ENCODE measurements at places on chromosomes 1 and 21. TPM values are rescaled to one million over a fixed set of nuclear protein-coding genes. Genes with fewer than 3 reads are reported as not detected.

Gene OVAAL
- not detected for total RNA-seq

Gene FAM110D
- 0.31 TPM for total RNA-seq

Gene ADAMTS4
- 0.31 TPM for total RNA-seq

Gene MAD2L2
- 65.7 TPM for total RNA-seq

Gene GPR52
- total RNA-seq, result 13.8 TPM

Gene SLC9C2
- total RNA-seq, result 1.9 TPM

Gene KIAA0040
- 1.3 TPM for total RNA-seq

Gene MMP23B
- 0.63 TPM for total RNA-seq
